NCI-H2171 treated with DMSO at 0.1 percent for 48 hours (cell line): ENCODE measurements at places on chromosomes 3 and 15.

DNA sequence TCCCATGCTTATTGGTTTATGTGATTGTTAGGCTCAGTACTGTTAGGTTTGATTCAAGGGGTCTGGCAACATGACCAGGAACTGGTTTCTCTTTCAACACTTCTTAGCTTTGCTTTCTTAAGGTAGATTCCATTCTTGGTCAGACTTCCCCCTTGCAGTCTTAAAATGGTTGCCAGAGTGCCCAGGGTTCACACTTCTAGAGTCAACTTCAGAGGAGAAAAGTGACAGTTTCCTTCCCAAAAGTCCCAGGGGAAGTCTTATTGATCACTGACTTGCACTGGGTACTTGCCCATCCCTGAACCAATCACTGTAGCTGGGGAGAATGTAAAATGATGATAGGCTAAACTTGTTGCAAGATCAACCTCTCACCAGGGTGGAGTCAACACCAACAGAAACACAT, 14.1 kb downstream of the MGLL start:
- no peak for DNase-seq

DNA sequence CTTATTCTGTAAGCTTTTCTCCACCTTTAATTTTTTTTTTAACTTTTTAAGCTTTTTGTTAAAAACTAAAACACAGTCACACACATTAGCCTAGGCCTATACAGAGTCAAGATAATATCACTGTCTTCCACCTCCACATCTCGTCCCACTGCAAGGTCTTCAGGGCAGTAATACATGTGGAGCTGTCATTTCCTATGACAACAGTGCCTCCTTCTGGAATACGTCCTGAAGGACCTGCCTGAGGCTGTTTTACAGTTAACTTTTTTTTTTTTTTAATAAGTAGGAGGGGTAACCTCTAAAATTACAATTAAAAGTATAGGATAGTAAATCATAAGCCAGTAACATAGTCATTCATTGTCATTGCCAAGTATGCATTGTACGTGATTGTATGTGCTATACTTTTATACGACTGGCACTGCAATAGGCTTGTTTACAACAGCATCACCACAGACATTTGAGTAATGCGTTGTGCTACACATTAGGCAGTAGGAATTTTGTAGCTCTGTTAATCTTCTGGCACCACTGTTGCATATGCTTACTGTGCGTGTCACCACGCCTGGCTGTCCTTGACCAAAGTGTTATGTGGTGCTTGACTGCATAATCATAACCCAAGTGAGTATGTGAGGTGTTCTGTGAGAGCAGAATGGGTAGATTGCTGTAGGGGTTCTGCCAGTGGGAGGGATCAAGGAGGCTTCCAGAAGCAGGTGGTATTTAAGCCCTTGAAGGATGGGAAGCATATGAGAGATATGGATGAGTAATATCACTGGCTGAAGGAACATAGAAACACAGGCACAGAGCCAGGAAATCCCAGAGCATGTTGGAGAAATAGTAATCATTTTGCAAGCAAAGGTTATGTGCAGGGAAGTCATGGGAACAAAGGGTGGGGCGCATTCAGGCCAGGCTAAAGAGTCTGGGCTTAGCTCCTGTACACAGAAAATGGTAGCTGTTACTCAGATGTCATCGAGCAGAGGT, 18.3 kb downstream of the FBXO22 start:
- DNase-seq: peak; percentile 16

DNA sequence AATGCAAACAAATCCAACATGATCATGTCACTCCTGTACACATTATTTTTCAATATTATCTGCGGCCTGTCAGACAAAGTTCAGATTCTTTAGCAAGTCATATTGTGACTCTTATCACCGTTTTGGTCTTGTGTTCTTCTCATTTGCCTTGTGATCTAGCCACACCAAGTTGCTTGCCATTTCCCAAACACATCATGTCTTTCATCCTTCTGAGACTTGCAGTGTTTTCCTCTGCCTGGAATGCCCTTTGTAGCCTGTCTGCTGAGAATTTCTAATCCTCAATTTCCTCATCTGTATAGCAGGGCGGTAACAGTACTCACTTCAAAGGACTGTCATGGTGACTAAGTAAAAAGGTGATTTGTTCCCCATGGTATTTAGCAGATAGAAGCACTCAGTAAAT, 135.0 kb downstream of the GREM1 start:
- DNase-seq: no peak

DNA sequence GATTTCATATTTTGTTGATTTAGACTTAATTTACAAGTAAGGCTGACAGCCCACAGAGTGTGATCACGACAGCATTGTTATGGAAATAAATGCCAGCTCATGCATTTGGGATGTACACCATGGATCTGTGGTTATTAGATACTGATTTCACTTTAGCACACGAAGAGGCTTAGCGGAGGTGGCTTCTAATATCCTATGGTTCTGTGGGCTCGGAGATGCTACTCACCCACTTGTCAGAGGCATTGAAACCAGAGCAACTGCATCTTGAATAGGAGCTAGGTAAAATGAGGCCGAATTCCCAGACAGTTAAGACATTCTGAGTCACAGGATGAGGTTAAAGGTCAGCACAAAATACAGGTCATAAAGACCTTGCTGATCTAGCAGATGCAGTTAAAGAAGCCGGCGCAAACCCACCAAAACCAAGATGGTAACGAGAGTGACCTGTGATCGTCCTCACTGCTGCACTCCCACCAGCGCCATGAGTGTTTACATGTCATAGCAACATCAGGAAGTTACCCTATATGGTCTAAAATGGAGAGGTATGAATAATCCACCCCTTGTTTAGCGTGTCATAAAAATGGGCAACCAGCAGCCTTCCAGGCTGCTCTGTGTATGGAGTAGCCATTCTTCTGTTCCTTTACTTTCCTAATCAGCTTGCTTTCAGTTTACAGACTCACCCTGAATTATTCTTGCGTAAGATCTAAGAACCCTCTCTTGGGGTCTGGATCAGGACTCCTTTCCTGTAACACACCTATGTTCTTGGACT, 117.5 kb downstream of the PGPEP1L start:
- DNase-seq: no peak

DNA sequence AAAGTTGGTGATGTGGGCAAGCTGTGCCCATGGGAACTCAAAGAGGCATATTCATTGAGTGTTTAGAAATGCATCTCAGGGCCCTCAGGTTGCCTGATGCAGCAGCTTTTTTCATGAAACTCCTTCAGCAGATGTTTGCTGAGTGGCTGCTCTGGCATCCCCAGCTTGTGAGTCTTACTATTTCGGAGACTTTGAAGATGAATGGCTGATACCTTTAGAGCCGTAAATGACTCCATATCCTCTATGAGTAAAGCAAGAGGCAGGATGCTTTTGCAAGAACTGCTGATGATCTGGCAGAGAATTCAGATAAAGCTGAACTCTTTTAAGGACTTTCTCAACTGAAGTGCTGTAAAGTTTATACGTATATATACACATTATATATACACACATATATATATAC, 384.3 kb downstream of the CACNA2D3 start:
- DNase-seq: no peak

- peak; percentile 72 for DNase-seq
Measured at GRCh38 chr15:78056714-78057269, 20.7 kb downstream of the TBC1D2B start.

- no peak for DNase-seq
Measured at GRCh38 chr3:141065258-141065657, 14.1 kb downstream of the SPSB4 start.

GRCh38 chr3:183941216-183941615, 56.5 kb upstream of the PARL start:
- DNase-seq: no peak

- DNase-seq: no peak
Measured at GRCh38 chr3:25292036-25292435, 136.0 kb upstream of the RARB start.

GRCh38 chr3:115469649-115470048, 153.7 kb upstream of the GAP43 start:
- no peak for DNase-seq

DNA sequence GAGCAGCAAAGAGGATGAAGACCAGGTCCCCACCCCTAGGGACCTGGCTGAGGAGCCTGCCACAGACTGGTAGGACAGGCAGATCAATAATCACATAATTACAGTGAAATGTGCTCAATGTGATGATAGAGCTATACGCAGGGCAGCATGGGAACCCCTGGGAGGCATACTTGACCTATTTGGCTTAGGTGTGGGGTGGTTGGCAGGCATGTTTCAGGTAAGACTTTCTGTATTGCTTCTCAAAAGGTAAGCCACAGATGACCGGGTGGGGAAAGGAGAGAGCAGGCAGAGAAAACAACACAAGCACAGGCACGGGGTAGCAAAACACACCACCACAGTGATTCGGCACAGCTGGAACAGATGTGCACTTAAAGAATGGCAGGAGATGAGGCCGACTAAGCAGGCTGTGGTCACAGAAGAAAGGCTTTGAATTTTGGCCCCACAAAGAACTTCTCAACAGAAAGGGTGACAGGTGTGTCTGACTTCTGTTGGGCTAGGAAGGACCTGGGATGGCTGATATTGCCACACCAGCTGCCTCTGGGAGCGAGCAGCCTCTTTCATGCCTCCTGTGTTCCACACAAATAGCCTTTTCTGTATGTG, 64.1 kb downstream of the ABCC5 start:
- DNase-seq: no peak

- no peak for DNase-seq
Measured at GRCh38 chr3:166071-166470, 30.5 kb upstream of the CHL1 start.

GRCh38 chr15:98722645-98723044, 74.3 kb downstream of the IGF1R start:
- DNase-seq: no peak

- DNase-seq: no peak
Measured at GRCh38 chr3:169591159-169591951, 72.2 kb downstream of the MECOM start.

- no peak for DNase-seq
Measured at GRCh38 chr3:95037097-95037496, 974.2 kb downstream of the NSUN3 start.

GRCh38 chr15:99703603-99704443, 29.4 kb downstream of the LYSMD4 start:
- peak; percentile 36 for DNase-seq

DNA sequence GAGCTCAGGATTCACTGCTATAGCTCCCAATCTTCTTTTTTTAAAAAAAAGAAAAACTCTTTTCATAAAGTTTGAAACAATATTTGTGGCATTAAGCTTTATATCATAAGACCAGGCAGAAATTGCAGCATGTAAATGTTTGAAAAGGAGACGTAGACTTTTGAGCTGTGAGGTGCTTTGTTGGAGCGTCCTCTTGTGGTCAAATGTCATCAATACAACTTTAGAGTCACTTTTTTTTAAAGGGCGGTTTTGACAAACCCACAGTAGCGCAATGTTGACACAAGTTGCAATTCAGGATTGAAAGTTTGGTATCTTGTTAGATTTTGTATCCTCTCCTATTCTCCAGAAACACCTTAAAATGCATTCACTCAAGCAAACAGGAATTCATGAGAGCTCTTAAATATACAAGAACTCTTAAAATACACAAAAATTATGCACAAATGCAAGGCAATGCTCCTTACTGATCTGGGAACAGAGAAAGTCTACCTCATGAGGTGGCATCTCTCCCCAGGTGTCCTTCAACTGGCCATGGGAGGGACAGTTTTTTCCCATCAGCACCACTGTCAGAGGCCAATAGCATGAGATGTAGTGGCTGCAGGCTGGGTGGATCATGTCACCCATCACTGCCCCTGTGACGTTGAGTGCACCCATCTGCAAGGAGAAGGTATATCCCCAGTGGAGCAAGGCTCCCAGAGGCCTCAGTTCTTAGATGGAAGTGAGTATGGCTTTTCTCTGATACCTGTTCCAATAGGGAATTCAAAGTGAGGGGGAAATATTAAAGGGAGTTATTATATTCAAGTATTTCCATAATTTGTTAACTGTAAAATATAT, 70.7 kb downstream of the ANXA2 start:
- peak; percentile 52 for DNase-seq

- DNase-seq: no peak
Measured at GRCh38 chr3:151377768-151378385, 6.7 kb downstream of the P2RY12 start.

GRCh38 chr15:80455051-80455648, 51.0 kb downstream of the ARNT2 start:
- DNase-seq: no peak

DNA sequence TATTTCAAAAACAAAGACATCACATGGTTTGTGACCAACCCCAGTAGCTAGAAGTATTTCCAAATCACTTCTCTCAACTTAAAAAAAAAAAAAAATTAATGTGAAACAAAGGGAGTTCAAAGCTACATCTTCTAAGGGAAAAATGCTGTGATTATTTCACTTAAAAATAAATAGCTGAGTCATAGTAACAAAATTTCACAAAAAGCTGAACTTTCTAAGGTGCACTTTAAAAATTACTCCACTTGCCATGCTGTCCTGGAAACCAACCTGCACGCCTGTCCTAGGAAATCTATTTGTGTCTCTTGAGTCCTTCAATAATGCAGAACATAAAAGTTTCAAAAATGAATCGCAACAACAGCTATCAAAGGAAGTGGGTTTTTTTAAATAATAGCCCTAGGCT, 1.8 kb downstream of the ACAP2 start:
- DNase-seq: no peak

GRCh38 chr3:63954182-63954581, 42.0 kb upstream of the SCAANT1 start:
- DNase-seq: no peak

GRCh38 chr3:22536541-22536940, 666.6 kb upstream of the UBE2E2 start:
- peak; percentile 1 for DNase-seq

- DNase-seq: no peak
Measured at GRCh38 chr3:9713142-9713541, 9.5 kb downstream of the CPNE9 start.

DNA sequence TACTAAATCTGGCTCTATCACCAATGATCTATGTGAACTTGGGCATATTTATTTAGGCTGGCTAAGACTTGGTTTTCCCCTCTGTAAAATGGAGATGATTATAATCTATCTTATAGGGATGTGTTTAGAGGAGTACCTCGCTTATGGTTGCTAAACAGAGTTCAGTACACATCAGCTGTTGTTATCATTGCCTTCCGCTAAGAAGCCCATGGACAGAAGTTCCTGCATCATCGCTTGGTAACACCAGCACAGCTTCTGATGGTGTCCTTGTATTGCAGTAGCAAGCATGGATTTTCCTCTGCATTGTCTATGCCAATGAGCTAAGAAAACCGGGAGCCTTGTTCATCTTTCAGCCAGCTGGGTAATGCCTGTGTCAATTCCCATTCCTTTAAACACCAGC, 73.1 kb upstream of the LRTM1 start:
- peak; percentile 32 for DNase-seq

DNA sequence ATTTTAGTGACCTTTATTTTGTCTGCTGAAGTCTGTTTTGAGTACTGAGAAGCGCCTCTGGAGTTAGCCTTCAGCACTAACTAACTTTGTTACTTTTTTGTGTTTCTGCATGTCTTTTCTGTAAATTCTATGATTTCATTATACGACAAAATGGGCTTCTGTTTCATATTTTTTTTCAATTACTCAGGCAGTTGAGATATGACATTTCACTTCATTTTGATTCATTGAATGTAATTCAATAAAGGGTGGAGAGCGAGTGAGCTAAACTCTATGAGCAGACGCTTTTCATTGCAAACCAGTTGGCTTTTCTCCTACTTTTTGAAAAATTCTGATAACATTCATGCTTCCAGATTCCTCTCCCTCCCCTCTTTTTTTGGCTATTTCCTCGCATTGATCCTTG, 84.4 kb upstream of the KCNH8 start:
- DNase-seq: no peak
